NCI-H2107 (cell line): ENCODE measurements at places on chromosomes 13 and 19.

DNA sequence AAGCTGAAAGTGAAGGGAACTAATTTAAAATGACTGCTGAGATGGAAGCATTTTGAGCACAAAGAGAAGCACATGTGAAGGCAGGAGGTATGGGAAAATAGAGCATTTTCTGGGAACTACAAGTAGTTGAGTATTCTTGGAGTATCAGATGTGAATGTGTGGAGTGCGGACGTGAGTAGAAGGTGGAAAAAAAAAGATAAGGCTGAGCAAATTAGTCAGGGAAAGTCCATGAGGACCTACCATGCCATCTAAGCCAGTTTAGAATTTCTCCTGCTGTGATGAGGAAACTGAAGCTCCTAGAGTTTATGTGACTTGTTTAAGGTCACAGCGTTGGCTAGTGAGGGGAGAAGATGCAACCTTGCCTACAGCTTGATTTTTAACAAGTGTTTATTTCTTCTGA, 578.1 kb upstream of the MIR17HG start:
- DNase-seq, result no peak

DNA sequence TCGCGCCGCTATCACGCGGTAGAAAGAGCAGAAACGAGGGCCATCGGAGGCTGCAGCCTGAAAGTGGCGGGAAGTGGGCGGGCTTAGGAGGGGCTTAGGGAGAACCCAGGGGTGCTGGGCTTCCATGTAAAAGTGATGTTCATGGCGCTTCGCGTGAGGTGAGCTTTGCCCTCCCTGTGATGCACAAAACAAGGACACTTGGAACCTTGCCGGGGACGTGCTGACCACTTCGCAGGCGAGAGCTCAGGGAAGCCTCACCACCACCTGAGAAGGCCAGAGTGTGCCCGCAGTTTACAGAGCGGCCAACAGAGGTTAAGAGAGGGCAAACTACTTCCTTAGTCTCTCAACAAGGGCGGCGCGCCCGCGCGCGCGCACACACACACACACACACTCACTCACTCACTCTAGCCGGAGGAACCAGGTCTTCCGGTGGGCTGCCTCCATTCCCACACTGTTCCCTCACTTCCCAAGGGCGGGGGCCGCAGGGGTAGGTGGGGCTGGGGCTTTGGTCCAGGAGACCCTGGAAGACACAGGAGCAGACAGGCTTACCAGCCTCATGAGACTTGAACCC, 651 bp downstream of the GAPDHS start:
- no peak for DNase-seq

DNA sequence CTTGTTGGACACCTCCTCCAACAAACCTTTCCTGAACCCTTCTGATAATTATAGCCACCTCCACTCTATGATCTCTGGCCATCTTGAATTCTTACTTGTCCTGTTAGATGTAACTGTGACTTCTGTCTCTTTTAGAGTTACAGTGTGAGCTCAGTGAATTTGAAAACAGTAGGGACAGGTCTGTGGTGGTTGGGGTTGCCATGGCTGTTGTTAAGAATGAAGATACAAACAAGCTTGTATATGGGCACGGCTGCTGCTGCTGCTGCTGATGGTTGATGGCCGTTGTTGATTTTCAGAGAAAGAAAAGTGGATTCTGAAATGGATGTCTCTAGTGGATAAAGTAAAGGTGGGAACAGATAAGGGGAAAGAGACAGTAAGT, 101.5 kb downstream of the STARD13 start:
- no peak for DNase-seq

DNA sequence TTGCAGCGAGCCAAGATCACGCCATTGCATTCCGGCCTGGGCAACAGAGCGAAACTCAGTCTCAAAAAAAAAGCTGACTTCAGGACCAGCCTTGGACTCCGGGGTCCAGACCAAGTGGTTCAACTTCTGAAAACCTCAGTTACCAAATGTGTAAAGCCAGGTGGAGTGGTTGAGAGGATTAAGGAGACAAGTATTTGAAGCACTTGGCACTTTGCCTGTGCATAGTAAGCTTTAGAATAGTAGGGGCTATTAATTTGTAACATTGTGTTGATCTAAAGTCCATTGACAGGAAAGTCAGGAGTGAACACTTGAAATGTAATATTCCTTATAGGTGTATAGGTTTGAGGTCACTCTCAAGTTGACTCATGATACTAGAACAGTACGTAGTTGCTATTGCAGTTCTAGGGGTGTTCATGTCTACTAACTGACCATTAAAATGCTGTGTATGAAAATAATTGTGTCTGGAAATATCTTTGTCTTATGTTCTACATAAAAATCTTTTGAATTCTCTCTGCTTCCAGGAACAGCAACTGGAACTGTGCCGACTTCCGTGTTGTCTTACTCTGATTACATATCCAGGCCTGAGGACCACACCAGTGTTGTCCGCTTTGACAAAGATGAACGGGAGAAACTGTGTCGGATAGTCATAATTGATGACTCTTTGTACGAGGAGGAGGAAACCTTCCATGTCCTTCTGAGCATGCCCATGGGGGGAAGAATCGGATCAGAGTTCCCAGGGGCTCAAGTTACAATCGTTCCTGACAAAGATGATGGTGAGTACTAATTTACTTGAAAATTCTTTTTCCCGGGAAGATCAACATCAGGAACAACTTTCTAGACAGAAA, 97.4 kb downstream of the FREM2 start:
- no peak for DNase-seq

DNA sequence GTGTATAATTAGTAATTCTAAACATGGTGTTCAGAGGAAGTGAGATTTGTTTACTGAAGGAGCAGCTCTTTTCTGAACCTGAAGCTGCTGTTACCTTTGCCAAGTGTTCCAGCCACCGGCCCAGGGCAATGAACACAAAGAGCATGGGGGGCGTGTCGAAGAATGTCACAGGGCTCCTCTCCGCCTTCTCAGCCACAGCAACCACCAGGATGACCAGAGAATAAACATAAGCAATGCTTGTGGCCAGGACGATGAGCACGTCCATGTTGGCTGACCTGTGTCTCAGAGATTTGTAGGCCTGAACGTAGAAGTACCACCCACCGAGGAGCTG, 53.1 kb downstream of the ATP7B start:
- no peak for DNase-seq

DNA sequence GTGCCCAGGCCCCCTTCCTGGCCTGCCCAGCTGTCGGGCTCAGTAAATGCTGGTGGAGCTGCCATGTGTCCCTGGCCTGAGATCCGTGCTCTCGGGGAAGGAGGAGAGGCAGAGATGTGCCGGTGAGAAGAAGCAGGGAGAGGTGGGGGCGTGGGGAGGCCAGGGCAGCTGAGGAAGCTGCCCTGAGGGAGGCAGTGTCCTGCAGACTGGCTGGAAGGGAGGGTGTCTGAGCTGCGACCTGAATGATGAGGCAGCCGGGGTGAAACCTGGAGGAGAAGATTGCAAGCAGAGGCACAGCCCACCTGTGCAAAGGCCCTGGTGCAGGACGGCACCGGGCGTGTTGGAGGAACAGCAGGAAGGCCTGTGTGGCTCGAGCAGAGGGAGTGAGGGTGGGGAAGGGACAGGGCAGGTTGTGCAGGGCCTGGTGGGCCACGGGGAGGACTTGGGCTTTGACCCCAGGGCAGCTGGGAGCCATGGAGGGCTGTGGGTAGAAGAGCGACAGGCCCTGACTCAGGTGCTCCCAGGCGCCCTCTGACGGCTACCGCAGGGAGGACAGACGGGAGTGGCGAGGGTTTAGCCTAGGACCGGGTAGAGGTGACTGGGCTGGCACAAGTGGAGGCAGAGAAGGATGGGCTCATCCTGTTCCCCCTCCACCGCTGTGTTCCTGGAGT, 14.0 kb upstream of the CELF5 start:
- DNase-seq, result no peak

DNA sequence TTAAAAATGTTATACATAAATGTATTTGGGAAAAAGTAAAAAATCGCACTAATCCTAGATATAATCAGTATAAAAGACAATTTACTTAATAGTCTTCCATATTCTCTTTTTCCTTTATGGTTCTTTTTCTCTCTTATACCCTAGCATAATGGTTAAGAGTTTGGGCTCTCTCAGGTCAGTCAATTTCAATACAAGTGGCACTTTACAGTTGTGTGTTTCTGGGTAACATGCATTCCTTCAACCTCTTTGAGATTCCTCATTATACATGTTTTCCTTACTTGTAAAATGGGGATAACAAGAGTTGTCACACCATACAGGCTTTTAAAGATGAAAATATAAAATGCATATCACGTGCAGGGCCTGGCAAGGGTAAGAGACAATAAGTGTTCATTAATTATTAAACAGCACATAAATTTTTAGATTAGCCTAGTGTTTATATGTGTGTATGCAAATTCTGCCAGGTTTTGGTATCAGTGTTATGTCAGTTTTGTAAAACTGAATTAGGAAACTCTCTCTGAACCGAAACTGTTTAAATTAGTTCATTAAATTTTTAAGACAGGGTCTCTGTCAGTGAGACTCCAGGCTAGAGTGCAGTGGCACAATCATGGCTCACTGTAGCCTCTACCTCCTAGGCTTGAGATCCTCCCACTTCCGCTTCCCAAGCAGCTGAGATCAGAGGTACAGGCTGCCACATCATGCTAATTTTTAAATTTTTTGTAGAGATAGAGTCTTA, 49.8 kb downstream of the ELF1 start:
- no peak for DNase-seq

DNA sequence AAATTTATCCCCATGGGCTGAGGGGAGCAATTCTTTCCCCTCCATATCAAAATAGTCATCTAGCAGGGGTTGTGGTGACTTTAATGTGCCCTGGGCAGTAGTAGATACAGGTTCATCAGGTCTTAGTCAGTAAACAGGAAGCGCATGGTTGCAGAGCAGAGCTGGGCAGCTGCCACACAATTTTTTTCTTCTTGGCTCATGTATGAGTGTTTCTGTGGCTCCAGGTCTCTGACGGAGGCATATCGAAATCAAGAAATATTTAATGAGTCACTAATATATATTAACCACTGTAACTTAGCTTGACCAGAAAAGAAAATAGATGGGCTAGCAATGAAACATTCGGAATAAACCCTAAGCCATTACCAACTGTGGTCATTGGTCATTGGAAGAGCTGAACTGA, 68.4 kb upstream of the UBL3 start:
- no peak for DNase-seq

- DNase-seq, result no peak
Observed at GRCh38 chr13:25992076-25992475, 59.7 kb downstream of the SHISA2 start.

DNA sequence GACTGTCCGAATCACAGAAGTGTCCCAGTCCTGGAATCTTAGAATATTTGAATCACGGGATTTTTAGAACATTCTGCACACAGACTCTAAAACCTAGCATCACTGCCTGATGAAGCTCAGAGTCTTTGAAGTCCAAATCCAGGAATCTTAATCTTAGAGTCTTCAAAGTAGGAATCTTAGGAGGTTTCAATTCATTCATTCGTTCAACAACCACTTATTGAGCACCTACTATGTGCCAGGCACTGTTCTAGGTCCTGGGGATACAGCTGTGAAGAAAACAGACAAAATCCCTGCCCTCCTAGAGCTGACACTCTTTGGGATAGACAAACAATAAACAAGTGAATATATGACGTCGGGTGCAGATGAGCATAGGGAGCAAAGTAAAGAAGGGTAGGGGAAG, 1.7 kb downstream of the RTN2 start:
- DNase-seq, result no peak

GRCh38 chr19:33186431-33187182, 7.5 kb upstream of the LRP3 start:
- no peak for DNase-seq

GRCh38 chr13:95191821-95192563, 109.3 kb downstream of the ABCC4 start:
- peak; percentile 32 for DNase-seq

DNA sequence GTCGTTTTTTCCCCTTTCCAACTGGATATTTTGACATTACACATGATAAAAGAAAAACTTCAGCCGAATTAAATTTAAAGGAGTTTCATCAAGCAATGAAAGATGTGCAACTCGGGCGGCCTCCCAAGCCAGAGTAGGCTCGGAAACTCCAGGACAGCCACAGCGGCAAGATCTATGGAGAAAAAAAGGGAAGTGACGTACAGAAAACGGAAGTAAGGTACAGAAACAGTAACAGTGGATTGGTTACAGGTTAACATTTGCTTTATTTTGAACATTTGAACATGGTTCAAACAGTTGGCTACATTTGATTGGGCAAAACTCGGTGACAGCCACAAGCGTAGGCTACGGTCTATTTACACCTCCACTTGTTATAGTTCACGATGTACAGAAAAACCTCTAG, 30.5 kb upstream of the FAM124A start:
- DNase-seq, result no peak

GRCh38 chr13:34750078-34750931, 191.8 kb upstream of the NBEA start:
- peak; percentile 9 for DNase-seq

- no peak for DNase-seq
Observed at GRCh38 chr19:45153339-45154063, 7.3 kb downstream of the NKPD1 start.

DNA sequence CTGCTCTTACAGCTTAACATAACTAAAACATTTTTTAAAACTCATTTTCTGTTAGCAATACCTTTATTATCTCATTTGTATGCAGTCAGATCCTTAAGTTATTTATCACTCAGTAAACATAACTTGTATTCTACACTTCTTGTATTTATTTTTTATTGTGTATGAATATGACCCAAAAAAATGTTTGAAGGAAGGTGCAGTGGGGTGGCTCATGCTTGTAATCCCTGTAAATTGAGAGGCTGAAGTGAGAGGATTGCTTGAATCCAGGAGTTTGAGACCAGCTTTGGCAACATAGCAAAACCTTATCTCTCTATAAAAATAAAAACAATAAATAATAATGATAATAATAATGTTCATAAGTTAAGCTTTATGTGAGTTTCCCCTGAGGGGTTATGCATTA, 1004.8 kb downstream of the SLITRK5 start:
- DNase-seq, result no peak

- no peak for DNase-seq
Observed at GRCh38 chr19:51136851-51137551, 5.1 kb upstream of the SIGLEC7 start.

- DNase-seq, result no peak
Observed at GRCh38 chr19:15122331-15123030, 15.3 kb downstream of the SYDE1 start.

DNA sequence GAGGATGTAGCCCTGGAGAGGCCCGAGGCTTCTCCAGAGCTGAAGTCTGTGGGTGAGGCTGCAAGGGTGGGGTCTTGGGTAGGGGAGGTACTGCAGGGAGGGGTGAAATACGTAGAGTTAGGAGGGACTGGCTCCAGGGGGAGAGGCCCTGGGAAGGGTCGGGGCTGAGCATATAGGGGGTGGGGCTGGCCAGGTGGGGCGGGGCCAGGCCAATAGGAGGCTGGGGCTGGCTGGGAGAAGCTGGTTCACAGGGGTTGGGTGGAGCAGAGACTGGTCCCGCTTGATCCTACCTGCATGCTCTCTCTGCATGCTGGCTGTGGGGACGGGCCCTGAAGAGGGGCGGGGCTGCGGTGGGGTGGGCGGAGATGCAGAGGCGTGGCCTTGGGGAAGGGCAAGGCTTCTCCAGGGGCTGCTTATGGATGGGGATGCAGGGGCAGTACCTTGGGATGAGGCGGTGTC, 51.9 kb downstream of the CELF5 start:
- DNase-seq, result no peak

- DNase-seq, result no peak
Observed at GRCh38 chr13:30753030-30753616, 17.8 kb downstream of the ALOX5AP start.
